ENCODE measurements at places on chromosomes 16 and 17.

- no peak overlapping the region for H3K27ac ChIP-seq
- no peak overlapping the region for H3K4me3 ChIP-seq
- no peaks in the 10 kb centered on the region for H3K36me3 ChIP-seq
- no peaks in the 10 kb centered on the region for H3K27me3 ChIP-seq
- H3K4me1 ChIP-seq = no peaks in the 10 kb centered on the region
- DNase-seq = no peak
Observed at GRCh38 chr17:55577687-55578086, 66.4 kb upstream of the SMIM36 start.

DNA sequence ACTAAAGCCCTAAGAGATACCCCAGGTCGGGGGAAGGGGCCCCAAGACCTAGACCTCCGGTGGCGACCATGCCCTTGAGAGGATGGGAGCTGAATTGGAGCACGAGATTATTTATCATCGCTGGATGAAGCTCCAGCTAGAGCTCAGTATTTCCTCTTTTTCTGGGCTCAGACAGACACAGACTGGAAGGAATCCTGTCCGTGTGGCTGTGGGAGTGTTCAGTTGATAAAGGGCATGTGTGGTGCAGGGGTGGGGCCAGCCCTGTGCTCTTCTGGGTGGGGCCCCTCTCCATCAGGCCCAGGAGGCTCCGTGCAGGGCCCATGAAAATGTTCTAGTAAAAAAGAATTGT is 6.3 kb upstream of the CBX4 start:
- no peaks in the 10 kb centered on the region for H3K4me1 ChIP-seq
- no peaks in the 10 kb centered on the region for H3K36me3 ChIP-seq
- H3K27me3 ChIP-seq = peaks cover 50% of the 10 kb centered on the region
- no peak for DNase-seq
- H3K4me3 ChIP-seq = peak overlapping the region; percentile 73

DNA sequence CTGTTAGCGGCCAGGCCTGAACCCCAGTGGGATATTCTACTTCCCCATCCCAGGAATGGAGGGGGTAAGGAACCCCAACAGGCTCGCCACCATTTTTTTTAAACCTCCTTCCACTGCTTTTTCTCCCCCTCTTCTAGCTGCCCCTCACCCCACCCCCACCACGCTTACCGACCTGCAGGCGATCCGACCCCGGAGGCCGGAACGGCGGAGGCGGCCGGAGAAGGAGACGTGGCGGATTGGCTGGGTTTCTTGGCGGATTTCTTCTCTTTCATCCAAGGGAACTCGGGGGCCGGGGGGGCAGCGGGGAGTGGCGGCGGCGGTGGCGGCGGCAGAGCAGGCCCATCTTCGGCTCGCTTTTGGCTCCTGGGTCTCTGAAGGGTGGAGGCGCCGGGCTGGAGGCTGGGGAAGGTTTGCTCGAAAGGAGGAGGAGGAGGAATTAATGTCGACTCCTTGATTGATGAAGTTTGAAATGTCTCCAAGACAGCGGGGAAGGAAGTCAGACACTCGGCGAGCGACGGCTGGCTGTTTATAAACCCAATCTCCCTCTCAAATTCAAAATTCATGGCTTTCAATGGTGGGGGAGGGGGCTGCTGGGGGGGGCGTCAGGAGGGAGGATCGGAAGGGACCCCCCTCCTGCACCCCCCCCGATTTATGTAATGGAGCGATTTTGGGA is 424 bp downstream of the HOXB2 start:
- no peak overlapping the region for H3K27ac ChIP-seq
- H3K4me1 ChIP-seq = peaks cover 3% of the 10 kb centered on the region
- H3K4me3 ChIP-seq = peak overlapping the region; percentile 59
- H3K27me3 ChIP-seq = peaks cover 90% of the 10 kb centered on the region

- DNase-seq = no peak
- no peak overlapping the region for H3K4me3 ChIP-seq
- peaks cover 21% of the 10 kb centered on the region for H3K4me1 ChIP-seq
- no peaks in the 10 kb centered on the region for H3K36me3 ChIP-seq
- 0 out of 2 replicates have a peak, but pooled peaks cover 2% of the 10 kb centered on the region for H3K27me3 ChIP-seq
Observed at GRCh38 chr17:47277921-47278320, 24.3 kb downstream of the ITGB3 start.

- H3K4me1 ChIP-seq = no peaks in the 10 kb centered on the region
- no peaks in the 10 kb centered on the region for H3K27me3 ChIP-seq
- no peak overlapping the region for H3K4me3 ChIP-seq
- DNase-seq = no peak
Observed at GRCh38 chr16:24234737-24235136, 21.4 kb upstream of the CACNG3 start.

Measured in H9 (cell line).